ENCODE measurements at places on chromosomes 1 and 21.

GRCh38 chr1:185768371-185768770 lies 34.2 kb downstream of the HMCN1 start:
- DNase-seq: no peak

- no peak for DNase-seq
Measured at GRCh38 chr1:183651612-183652011, 1.5 kb downstream of the APOBEC4 start.

DNA sequence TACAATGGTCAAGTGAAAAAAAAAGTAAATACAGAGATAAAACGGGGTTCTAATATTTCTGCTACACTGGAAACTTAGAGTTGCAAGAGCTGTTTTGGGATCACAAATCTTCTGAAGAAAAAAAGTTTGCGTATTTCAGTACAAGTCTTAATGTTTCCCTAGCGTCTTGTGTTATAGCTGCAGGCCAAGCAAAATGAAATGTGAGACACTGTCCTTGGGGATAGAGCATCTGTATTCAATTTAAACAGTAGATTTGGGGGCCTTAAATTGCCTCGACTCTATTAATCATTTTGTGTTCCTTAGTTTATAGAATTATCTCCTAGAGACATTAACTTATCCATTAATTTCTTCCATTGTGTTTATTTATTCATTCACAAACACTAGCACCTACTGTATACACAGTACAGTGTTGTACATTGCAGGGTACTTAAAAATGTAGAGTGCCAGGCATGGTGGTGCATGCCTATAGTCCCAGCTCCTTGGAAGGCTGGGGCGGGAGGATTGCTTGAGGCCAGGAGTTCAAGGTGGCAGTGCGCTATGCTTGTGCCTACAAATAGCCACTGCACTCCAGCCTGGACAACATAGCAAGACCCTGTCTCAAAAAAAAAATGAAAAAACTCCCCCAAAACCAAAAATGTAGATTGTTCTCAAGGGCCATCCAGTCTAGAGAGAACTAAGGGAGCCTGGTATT lies 7.9 kb downstream of the DISC1 start:
- no peak for DNase-seq

- no peak for DNase-seq
Measured at GRCh38 chr1:67939186-67939743, 106.0 kb upstream of the GNG12 start.

- DNase-seq: no peak
Measured at GRCh38 chr1:235960809-235961208, 94.1 kb upstream of the LYST start.

- DNase-seq: peak; percentile 22
Measured at GRCh38 chr21:46097336-46098293, at the start of gene COL6A2. COL6A2 (plus strand) TSS chr21:46098112.

DNA sequence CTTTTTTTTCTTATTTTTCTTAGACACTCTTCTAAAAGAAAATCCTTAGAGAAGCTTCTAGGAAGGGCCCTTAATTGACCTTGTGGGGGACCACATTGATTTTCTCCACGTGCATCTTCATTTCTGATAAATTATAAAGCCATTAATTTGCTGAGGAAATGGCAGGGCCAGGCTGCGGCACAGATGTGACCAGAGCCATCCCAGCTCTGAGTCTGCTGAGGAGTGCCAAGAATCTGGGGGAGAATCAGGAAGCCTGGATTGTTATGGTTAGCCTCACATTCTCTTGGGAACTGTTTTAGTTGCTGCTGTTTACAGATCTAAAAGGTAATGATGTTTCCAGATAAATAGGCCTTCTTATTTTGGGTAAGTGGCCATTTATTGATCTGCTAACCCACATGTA lies 16.2 kb downstream of the PROX1 start:
- DNase-seq: no peak

GRCh38 chr21:43328185-43328957 lies 98.6 kb downstream of the SIK1 start:
- no peak for DNase-seq

DNA sequence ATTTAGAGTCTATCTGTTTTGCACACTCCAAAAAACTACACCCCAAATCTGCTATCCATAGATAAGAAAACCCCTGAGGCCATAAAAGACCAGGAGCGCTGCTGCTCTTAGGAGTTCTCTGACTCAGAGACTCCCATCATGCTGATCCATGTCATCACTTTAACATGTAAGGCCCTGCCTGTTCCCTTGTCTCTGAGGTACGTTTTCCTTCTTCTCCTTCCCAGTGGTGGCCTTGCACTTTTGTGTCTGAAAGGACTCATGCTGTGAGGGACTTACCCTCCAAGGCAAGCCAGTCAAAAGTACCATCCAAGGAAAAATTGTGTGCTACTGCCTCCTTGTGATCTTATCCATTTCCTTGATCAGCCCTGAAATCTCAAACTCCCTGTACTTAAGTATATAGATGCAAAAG lies 427.4 kb upstream of the NCAM2 start:
- DNase-seq: no peak

All from NCI-H1930 (cell line).